ENCODE measurements at places on chromosomes 1 and 21.

DNA sequence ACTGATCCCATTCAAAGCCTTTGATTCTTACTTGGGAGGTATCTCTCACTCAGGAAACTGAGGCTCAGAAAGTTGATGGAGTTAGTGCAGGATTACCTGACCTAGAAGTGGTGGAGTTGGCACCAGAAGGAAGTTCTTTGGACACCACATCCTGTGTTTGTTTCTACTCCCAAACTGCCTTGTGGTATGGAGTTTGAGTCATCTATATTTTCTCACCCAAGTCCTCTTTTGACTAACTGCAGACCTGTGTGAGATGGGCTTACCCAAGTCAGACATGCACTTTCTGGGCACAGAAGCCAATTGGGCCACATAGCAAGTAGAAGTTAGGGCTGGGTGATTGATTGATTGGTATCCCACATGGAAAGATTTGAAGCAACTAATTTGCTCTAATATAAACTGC, 36.1 kb downstream of the FGGY start:
- DNase-seq: no peak

GRCh38 chr1:237953238-237953637, 62.5 kb upstream of the ZP4 start:
- peak; percentile 16 for DNase-seq

GRCh38 chr1:113871597-113872113, at the start of gene PTPN22:
Gene PTPN22 (minus strand): TSS chr1:113871712.
- DNase-seq: no peak

DNA sequence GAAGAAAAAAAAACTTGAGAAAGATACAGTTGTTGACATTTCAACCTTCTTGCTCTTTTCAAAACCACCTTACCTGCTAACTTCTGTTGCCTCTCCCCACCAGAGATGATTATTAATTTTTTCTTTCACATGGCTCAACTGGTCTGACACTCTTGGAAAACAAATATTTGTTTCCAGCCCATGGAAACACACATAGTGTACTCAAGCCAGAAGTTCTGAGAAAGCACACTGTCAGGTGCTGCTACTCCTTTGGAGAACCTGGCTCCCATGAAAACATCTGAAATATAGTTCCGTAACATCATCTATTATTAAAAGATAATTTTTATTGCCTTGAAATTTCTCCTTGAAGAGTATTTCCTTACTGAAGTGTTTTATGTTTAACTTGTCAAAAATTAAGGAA, 145.0 kb upstream of the C1orf105 start:
- no peak for DNase-seq

DNA sequence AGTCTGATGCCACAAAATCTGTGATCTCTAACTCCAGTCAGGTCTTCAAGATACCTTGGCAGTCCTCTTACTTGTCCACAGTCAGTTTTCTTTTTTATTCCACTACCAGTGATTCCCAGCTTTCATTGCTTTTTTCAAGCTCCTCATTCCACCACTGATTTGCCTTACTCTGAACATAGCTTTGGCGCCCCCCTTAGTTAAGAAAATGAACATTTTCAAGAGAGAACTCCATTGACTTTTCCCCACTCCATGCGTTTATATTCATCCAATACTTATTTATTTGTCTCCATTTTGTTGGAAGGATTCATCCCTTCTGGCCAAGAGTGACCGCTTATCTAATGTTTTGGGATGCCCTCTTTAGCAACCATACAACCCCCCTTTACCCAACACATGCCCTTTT, 33.9 kb upstream of the IPO9 start:
- DNase-seq: no peak

DNA sequence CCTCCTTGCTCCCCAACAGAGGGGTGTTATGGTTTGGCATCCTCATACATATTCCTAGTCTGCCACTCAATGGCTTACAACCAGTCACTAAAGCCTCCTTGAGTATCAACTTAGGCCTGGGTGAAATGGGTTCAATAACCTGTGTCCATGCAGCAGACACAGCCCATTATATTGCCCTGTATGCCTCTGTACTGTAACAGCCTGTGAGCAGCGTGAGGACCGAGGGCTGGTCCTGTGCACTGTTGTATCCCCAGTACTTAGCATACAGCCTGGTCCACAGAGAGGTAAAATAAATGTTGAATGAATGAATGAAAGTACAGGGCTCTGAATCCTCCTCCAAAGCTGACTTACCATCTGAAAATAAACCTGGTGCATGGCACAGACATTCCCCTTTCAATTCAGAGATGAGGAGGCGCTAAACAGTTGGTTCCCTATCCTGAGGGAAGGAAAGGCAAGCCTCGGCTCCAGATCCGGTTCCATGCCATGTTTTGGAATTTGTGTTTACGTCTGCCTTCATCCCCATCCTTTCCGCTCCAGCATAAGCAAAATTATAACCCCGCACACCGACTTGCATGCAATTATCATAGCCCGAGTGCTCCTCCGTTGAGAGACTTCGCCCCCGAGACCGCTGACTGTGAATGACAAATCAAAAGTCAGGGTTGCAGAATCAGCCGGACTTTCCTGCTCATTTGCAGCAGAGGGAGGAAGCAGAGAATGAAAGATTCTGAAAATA, 45.0 kb upstream of the DNAJC6 start:
- DNase-seq: no peak

- DNase-seq: no peak
Measured at GRCh38 chr1:108815566-108815965, 41.3 kb downstream of the AKNAD1 start.

GRCh38 chr1:47616036-47616435, 178.2 kb downstream of the FOXD2 start:
- no peak for DNase-seq

GRCh38 chr21:42454786-42455185, 41.2 kb downstream of the RSPH1 start:
- DNase-seq: no peak

DNA sequence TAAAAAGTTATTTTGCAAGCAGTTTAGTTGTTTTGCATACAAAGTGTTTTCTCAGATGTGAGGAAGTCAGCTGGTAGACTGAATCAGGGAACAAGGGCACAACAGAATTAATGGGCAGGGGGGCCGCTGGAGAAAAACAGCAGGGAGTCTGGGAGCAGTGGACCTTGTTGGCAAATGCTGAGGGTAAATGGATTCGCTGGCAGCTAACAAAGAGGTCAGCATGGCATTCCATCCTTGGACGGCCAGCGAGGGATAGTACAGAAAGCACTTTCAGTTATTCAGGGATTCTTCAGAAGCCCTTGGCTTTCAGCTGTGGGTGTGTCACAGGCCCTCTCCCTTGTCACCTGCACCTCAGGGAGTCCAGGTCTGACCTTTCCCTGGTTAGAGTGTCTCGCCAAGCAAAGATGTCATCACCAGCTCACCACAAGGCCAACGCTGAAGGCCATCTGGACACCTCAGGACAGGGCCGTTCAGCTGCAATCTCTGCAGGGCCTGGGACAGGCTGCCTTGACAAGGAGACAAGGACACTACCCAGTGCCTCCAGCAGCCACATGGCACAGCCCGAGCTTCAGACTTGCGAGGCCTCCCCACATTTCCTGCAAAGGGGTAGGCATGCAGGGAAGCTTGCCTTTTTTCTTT, 90.4 kb downstream of the KCNN3 start:
- DNase-seq: no peak

DNA sequence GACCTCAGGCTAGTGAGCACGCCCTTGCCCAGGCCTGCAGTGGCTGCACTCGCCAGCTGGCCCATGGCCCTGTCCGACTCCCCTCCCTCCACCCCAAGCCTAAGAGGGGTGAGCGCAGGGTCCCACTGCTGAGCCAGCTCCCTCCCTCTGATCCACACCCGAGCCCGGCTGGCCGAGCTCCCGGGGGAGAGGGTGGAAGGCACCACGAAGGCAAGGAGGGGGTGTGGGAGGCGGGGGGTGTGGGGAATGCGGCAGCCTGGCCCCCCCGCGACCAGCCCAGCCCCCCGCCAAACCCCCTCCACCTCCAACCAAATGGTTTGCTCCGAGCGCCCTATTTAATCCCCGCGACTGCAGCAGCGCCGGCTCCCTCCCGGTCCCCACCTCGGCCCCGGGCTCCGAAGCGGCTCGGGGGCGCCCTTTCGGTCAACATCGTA, at the start of gene CADM3:
Gene CADM3, plus strand, starts transcription at position 362 of the 434 bp plus-strand sequence. CDS start 151 bp downstream, outside the sequence.
- DNase-seq: no peak

- no peak for DNase-seq
Measured at GRCh38 chr1:198607714-198608113, 31.1 kb upstream of the PTPRC start.

DNA sequence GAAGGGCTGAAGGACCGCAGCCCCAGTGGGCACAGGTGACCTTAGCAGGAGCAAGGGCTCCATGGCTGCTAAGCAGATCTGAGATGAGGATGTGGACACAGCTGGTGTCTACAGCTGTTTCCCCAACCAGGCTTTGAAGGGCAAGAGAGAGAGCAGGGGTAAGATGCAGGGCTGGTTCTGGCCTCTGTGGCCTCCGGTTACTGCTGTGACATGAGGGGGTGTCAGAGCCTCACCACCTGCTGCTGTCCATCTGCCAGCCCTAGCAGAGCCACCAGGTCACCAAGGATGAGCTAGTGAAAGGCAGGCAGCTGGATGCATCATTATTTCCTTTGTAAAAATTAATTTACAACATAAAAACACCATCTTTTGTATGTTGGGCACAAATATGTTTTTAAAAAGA, 33.4 kb downstream of the OBSCN start:
- DNase-seq: no peak

GRCh38 chr21:33265664-33266049, 510 bp upstream of the IL10RB start:
- DNase-seq: no peak

DNA sequence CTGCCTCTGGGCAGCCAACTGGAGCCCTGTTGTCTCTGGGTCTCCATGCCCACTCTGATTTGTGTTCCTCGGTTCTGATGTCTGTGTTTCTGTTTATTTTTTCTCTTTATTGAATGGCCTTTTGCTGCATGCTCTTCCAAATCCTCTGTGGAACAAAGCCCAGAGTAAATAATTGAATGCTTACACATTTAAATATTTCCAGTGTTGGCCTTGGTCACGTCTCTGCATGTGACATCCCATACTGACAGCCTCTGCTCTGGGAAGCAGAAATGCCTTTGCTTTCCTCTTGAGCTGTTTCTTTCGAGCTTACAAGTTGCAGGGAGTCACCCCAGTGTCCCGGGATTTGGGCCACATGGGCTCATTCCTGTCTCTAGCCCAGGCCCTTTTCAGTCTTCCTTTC, 267.9 kb downstream of the PTPRU start:
- DNase-seq: no peak

- no peak for DNase-seq
Measured at GRCh38 chr1:19477284-19478249, 7.8 kb downstream of the CAPZB start.

- DNase-seq: no peak
Measured at GRCh38 chr1:192574073-192574472, 1.5 kb upstream of the RGS1 start.

DNA sequence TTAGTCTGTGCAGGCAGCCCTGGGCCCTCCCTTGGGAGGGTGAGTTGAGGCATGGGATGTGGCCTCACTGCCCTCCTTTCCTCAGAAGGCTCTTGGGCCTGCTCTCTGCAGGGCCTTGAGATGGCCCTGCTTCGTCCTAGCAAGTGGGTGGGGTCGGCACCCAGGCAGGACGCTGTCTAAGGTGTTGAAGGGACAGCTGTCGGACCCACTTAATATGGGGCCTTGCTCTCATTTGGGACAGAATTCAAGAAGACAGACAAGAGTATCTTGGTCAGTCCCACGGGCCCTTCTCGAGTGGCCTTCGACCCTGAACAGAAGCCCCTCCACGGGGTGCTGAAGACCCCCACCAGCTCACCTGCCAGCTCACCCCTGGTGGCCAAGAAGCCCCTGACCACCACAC, 26.0 kb upstream of the PDXK start:
- no peak for DNase-seq

DNA sequence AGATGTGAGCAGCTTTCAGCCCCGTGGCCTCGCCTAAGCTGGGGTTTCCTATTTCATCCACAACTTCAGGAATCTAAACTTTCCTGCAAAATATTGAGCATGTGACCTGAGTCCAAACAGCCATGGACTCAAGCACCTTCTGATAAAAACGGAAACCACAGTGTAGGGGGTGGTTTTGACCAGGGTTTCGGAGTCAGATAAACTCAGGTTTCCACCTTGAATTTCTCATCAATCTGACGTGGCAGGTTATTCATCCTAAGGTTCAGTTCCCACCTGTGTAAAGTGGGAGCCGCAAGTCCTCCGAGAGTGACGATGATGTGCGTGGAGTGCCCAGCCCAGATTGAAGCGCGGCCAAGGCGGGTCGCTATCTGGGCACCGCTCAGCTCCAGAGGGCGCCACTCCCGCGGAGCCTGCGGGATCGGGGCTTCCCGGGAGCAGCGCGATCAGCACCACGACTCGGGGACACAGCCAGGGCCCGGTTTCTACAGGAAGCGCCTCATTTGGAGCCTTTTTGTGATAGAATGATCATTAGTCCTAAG, 871 bp upstream of the ETS2 start:
- no peak for DNase-seq

DNA sequence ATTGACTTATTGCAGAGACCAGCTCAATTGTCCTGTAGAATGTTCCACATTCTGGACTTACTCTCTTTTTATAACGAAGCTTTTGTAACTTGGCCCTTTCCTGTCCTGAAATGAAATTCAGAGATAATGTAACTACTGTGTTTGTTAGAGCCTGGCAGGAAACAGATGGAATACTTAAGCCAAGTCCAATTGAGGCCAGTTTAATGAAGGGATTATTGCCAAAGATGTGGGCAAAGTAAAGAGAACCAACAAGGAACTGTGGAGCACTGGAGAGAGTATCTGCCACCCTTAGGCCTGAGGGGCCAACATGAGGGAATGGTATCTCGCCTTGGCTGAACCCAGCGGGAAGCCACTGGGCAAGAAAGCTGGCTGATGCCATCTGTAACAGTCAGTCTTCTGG, 32.9 kb downstream of the MFSD2A start:
- DNase-seq: no peak

- DNase-seq: no peak
Measured at GRCh38 chr1:172724765-172725613, 66.1 kb downstream of the FASLG start.

DNA sequence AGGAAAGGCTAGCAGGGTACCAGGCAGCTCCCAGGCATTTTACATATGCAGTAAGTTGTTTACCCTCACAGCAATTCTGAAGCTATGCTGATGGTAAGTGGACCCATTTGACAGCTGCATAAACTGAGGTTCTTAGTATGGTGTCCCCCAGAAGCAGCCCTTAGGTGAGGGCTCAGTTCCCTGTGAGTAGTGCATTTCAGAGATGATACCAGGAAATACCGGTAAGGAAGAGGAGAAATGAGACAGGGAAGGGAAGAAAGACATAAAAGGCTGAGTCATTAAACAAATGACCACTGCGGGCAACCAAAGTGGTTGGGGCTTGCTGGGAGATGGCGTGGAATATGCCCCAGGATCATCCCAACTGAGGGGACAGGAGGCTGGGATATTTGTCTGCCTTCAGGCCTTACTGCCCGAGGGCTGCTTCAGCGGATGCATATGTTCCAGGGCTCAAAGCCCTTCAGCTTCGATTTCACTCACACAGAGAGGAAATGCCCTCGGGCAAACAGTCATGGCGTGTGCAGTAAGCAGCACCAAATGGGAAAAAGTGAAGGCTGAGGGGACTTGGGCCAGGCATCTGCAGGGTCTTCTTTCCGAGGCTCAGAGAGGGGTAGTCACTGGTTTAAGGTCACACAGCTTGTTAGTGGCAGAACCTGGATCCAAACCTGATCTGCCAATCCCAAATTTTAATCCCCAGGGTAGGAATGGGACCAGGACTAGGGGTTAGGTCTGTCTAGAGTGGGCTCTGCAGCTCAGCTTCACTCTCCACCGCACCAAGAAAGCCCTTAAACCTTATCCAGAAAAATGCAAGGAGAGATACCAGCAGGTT, 133.7 kb upstream of the RUNX3 start:
- no peak for DNase-seq

- no peak for DNase-seq
Measured at GRCh38 chr21:35095859-35096291, 46.8 kb upstream of the RUNX1 start.

GRCh38 chr1:243513726-243514491, 258.1 kb downstream of the SDCCAG8 start:
- no peak for DNase-seq

All from iPS DF 6.9 (cell line).